Stimulated activated CD8-positive, alpha-beta memory T cell treated with anti-CD3 and anti-CD28 coated beads, Interleukin-4, amount 100 ng/mL, for 4 hours (primary cell): ENCODE measurements at places on chromosomes 2 and 18.

GRCh38 chr18:78136986-78137385, 842.6 kb upstream of the SALL3 start:
- no peak for DNase-seq

DNA sequence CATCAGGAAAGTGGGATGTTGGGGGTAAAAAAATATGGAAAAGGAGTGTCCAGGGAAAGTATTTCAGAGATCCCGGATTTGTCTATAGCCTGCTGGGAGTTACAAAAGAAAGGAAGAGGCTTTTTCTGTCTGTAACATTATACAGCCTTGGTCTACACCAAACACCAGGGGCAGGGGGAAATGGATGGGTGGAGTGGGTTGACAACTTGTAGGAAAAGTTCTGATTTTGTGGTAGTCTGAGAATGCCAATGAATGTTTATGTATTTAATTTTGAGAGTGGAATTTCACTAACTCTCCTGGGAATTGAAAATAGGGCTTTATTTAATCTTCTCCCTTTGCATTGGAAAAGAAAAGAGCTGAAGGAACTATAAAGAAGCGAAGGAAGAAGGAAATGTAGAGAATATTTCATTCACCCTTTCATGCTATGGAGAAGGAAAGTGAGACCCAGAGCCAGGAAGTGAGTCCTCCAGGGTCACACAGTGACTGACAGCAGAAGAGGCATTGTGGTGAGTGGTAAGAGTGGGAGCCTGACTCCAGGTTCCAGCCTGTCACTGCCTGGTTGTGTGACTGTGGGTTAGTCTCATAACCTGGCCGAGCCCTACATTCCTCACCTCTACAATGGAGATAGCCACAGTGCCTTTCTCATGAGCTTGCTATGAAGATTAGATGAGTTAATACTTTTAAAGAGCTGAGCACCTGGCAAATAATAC, 346.3 kb upstream of the TNP1 start:
- no peak for DNase-seq

DNA sequence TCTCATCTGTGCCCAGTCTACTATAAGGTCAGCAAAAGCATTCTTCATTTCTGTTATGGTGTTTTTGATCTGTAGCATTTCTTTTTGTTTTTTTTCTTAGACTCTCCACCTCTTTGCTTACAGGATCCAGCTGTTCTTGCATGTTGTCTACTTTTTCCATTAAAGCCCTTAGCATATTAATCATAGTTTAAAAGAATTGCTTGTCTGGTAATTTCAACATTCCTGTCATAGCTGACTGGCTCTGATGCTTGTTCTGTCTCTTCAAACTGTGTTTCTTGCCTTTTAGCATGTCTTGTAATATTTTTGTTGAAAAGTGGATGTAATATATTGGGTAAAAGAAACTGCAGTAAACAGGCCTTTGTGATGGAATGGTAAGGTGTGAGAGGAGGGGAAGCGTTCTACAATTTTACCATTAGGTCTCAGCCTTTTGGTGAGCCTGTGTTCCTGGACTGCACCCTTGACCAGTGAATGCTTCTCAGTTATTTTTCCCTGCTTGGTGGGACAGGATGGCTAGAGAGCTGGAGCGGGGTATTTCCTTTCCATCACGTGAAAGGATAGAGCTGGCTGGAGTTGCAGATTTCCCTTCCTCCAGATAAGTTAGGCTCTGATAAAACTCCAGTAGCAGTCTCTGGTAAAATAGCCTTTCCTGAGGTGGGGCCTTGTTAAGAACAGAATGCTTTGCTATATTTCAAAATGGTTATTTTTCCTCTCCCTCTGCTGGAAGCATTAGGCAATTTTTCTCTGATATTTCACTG, 65.4 kb downstream of the PLA2R1 start:
- no peak for DNase-seq

DNA sequence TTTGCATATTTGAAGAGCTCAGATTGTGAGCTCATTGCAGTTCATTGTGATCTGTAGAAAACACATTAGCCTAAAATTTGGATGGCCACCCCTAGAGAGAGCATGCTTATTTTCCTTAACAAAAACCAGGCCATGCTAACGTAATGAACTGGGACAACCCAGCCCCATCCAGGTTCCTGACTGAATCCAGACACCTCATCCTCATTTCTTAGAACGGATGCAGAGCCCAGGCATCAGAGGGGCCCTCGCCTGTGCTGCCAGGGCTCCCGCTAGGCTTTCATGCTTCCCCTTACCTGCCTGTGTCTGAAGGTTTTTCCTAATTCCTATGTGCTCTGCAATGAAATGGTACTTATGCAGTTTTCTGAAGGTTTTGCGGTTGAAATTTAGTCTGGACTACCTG, 171.1 kb downstream of the CCDC102B start:
- DNase-seq: no peak

DNA sequence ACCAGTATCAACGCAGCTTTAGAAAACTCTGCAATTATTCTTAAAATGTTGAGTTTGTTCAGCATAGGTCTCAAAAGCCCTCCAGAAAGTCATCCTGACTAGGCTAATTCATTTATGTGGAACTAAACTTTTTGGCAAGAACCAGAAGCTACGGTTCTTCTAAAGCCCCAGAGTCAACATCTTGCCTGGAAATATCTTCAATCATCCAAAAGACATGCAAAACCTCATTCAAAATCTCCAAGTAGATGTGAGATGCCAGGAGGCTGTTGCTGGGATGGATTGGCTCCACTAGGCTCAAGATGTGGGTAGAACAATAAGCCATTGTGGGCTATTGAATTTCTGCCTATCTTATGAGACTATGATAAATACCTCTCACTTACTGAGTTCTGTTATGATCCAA, 2.1 kb upstream of the SCG2 start:
- no peak for DNase-seq

- peak; percentile 44 for DNase-seq
Measured at GRCh38 chr2:88350331-88351248, 101.9 kb downstream of the FOXI3 start.

DNA sequence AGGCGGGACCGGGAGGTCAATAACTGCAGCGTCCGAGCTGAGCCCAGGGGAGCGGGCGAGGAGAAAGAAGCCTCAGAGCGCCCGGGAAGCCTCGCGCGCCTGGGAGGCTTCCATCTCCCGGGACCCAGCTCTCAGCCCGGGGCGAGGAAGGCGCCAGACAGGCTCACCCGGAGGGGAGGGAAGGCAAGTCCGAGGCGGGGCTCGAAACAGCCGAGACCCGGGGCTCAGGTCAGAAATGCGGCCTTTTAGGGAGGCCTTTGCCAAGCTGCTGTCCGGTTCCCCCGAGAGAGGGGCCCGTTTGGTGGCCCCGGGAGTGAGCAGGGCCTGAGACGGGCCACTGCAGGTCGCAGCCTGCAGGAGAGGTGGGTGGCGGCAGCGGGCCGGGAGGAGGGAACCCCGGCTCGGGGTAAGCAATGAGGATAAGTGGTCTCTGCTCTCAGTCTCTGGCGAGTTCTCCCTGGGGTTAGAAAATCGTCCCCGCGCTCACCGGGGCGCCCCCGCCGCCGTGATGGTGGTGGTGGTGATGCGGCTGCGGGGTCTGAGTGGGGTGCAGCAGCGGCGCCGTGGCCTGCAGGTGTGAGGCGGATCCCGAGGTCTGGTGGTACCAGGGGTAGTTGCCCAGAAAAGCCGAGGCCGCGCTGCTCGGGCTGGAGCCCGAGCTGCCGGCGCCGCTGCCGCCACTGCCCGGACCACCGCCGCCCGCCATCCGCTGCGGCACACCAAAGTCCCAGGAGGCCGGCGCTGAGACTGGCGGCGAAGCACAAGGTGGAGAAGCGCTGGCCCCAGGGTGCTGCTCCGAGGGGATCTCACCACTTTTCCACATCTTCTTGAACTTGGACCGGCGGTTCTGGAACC, 2.4 kb downstream of the DLX2 start:
- DNase-seq: no peak

DNA sequence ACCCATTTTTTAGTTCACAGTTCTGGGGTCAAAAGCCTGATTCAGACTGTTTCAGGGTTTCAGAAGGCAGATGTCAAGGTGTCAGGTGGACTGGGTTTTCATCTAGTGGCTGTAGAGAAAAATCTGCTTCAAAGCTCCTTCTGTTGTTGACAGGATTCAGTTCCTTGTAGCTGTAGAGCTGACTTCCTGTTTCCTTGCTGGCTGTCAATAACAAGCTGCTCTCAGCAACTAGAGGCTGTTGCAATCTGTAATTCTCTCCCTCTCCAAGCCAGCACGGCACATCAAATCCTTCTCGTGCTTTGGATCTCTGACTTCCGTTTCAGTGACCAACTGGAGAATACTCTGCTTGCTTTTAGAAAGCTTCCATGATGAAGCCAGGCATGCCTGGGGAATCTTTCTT, 179.4 kb downstream of the DOK6 start:
- no peak for DNase-seq

DNA sequence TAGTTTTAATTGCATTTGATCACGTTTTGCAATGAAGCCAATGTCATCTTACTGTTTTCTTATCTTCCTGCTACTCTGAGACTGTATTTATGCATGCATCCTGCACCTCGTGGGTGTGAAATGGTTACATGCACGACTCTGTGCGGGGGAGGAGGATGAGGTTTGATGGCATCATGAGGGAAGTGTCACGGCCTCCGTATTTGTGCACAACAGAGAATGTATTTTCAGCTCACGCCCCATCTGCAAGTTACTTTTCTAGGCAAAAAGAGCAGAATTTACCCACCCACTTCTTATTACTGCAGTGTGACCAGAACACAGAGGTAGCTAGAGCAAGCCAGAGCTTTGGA, 145.1 kb downstream of the TDRD15 start:
- DNase-seq: no peak

DNA sequence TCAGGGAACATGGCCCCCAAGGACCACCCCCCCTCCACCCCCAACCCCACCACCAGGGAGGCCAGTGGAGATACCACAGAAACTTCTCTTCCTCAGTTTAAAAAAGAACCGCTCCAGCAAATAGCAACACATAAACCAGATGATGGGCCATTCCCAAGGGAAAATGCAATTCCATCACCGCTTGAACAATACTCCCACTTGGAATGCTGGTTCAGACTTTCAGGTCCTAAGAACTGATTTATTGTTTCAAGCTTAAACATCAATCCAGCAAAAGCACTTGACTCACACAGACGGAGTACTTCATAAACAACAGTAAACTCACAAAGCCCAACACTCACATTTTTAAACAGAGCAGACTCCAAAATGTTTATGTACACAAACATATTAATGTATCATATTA, 6.9 kb downstream of the HDAC4 start:
- no peak for DNase-seq

GRCh38 chr2:174365571-174365970, 30.0 kb upstream of the SCRN3 start:
- no peak for DNase-seq

DNA sequence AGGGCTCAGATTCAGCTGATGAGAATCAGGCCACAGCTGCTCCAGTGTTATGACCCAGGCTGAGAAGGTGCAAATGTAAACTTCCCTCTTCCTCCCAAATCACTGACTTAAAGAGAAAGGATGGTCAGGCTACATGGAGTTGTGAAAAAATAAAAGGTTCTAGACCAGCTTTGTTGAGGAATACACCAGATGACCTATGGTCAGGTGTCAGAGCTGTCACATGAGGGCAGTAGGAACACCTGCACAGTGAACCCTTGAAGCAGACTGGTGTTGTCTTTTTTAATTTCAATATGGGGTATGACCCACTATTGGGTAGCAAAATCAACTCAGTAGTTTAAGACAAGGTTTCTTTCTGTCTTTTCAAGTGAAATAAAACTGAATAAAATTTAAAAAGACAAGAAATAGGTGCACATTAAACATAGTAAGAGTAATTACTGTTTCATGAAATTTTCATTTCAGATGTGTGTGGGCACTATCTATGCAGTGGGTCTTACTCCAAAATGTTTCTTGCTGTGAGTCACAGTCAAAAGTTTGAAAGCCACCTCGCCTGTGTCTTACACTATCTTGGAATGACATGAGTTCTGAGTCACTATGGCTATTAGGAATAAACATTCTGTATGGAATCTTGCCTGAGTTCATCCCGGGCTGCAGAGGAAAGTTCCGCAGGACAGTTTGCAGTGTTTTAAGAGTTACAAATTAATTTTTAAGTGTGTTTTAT, 83.6 kb downstream of the ACVR1 start:
- DNase-seq: no peak

DNA sequence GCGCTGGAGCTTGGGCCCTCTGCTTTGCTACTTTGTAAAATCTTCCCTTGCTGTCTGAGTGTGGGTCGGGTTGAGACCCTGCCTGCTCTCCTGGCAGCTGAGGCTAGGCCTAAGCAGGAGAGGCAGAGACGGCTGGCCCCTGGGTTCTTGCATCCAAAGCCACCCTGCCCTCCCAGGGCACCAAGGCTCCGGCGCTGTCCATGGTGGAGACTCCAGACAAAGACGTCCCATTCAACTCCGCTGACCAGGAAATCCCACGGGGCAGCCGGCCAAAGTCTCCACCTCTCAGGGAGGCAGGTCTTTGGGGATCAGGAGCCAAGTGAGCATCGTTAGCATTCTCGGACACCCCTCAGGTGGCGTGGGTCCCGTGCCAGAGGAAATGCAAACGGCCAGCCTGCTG, 2.6 kb upstream of the PRLH start:
- DNase-seq: no peak

DNA sequence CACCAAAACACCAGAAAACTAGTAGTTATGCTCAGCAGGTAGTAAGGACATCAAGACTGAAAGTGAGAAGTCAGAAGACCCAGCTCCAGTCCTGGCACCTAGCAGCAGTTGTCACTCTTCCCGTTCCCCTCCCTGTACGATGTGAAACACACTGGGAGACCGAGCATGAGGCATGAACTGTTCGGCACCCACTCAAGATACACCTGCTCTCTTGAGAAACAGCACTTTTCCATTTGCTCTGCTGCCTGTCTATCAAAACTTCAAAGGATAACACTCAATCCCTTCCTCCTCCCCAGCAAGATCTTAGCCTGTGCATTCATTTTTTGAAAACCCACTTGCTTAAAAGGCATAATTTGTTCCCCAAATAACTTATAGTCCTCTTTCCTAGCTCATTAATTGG, 123.9 kb downstream of the PLEKHM3 start:
- no peak for DNase-seq

DNA sequence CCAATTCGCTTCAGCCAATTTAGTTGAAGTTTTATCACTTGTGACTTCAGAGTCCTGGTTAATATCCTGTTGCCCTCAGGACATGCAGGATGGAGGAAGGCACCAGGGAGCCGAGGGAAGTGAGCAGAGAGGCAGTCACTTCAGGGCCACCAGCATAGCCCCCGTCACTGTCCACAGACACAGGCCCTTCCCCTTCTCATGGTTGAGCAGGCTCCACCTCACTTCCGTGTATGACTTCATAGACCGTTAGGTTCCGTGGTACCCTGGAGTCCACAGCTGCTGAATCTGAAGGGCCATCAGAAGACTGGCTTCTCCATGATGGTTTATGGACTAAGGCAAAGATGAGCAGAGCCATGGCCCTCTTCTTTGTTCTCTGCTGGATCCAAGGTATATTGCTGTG, at the start of gene C2orf92:
Gene C2orf92, plus strand, starts transcription at position 266 of the 400 bp plus-strand sequence. Its CDS starts 76 bp downstream, at position 342.
- no peak for DNase-seq

DNA sequence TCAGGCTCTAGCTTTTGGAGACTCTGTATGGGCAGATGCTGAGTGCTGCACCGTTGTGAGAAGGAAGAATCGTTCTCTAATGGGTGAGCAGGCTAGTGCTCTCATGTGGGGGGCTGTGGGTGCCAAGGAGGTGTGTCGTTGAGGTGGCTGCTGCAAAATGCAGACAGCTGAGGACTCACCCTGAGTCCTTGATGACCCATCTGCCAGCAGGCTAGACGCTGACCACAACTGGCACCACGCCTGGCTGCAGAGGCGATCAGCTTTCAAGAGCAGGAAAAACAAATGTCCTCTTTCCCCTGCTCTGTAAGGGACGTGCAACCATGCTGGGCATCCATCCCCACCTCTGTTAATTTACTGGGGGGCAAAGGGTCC, 48.2 kb downstream of the HAUS1 start:
- DNase-seq: no peak

GRCh38 chr18:48893608-48894600, 56.9 kb downstream of the SMAD7 start:
- DNase-seq: no peak
